ENCODE measurements at places on chromosomes 12 and 14.

GRCh38 chr14:20732477-20732876 lies 13.2 kb upstream of the EDDM3A start:
- no peak for DNase-seq

DNA sequence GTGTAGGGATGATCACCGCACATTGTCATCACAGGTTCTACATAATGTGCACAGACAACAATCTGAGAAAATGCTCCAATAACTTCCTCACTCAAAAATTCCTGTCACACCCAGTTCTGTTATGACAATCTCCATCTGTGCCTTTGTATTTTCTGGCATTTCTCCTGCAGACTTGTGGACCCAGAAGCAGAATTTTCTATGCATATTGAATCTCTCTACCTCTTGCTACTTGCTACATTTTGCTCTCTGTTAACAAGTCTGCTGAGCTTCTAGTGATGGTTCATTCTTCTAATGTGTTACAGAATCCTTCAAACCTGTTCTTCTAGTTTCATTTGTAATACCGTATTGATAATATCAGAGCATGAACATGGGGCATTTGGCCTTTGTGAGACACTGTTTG lies 127.8 kb upstream of the PTPRQ start:
- no peak for DNase-seq

GRCh38 chr12:27652174-27652763 lies 44.0 kb upstream of the REP15 start:
- DNase-seq = peak; percentile 79

GRCh38 chr14:24273422-24273998 lies 2.1 kb upstream of the RABGGTA start:
- DNase-seq = no peak

GRCh38 chr12:57214398-57214781 lies 2.2 kb upstream of the NXPH4 start:
- DNase-seq = peak; percentile 65

DNA sequence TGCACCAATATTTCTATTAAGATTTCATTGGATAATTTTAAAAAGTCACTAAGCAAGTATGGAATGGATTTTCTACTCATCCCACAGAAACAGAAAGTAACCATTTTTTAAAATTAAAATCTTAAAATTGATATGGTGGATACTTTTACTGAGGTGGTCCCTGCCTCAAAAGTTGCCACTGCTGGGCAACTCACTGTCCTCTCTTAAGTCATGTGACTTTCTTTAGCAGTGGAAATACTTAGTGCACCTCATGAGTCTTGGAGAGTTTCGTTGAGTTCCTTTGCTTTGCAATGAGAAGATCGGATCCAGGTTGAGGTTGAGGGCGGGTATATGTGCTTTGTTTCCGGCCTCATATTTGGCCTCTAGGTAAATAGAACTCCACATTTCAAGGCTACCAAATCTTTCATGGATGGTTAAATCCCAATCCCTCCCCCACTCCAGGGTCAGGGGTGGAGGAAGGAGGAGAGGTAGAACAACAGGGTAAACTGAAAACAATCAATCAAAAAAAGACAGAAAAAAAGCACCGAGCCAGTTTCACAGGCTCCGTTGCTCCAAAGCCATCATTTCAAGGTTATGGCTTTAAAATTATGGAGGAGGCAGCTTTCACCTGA lies 39.5 kb upstream of the DUSP6 start:
- no peak for DNase-seq

GRCh38 chr14:101735453-101735852 lies 26.1 kb upstream of the PPP2R5C start:
- DNase-seq = no peak

DNA sequence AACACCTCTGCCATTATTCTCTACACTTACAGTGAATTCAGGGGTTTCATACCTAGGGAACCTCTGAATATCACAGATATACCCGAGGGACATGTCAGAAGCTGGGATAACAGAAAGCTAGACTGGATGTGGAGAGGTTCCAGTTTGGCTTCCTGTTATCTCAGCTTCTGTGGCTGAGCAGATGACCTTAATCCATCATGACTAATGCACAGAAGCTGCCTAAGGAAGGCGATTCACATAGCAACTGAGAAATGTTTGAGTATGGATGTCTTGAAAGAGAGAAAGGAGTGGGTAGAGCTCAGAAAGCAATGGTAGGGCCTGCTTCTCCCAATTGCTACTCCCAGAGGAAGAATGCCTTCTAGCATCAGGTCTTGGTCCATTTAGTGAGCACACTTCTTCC lies 187.6 kb downstream of the RMST start:
- no peak for DNase-seq

DNA sequence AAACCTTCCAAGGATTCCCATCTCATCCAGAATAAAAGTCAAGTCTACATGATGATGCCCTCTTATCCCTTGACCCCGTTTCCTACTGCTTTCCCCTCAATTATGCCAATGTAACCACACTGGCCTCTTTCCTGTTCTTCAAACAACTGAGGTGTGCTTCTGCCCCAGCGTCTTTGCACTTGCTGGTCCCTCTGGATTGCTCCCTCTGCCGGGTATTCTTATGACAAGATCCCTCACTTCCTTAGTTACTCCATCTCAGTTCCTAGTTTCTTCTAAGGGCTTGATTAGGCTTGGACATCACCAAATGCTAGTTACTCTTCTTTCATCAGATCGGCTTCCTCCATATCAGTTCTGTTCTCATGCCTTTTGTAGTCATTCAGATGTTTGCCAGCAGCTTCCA lies 32.7 kb upstream of the PELI2 start:
- DNase-seq = no peak

DNA sequence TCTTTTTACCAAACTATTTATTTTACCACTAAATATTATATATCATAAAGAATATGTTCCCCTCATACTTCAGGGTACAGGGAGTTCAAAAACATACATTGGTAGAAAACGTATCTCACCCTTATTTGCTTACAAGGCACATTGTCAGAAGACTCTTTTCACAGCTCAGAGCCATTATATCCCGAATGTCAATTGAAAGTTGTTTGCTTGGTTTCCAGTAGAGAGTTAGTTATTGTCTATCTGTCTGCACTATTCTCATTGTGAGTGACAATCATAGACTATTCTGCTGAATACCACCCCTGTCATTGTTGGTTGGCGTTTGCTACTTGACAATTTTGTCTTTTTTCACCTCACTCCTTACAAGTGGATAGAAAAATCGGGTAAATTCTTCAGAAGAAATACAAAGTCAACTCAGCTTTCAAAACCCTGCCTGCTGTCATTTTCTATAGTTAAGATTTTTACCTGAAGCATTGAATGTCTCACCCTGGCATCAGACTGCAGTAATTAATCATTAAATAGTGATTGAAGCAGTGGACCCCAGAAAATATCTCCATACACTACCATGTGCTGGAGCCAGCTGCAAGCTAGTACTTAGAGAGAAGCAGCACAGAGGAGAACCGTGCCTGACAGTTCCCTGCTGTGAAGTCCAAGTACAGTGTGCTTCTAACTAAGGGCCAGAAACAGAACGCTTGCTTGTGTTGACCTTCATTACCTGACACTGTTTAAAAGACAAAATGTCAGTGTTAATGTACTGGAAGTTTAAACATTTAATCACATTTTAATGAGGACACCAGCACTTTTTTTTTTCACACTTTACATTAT lies 510.6 kb downstream of the RERGL start:
- no peak for DNase-seq

- DNase-seq = peak; percentile 62
Observed at GRCh38 chr12:153080-153746, 60.7 kb downstream of the SLC6A12 start.

GRCh38 chr12:89252284-89252683 lies 100.0 kb downstream of the DUSP6 start:
- no peak for DNase-seq

DNA sequence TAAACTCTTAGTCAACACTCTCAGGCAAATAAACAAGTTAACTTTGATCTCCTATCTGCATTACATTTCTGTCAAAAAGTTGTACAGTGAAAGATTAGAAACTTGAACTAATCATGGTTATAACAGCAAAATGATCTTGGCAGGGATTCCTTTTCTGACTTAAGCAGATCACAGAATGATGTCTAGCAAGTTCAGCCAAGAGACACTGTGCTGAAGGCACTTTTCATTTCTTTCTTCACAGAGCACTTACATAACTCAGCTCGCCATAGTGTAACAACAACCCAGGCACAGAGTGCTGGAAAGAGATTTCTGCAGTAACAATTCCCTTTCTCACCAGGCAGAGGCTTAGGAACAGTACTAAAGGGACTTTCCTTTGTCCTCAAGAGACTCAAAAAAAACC lies 19.6 kb upstream of the CSRP2 start:
- no peak for DNase-seq

- DNase-seq = no peak
Observed at GRCh38 chr14:73710737-73711136, 3.4 kb downstream of the PNMA1 start.

DNA sequence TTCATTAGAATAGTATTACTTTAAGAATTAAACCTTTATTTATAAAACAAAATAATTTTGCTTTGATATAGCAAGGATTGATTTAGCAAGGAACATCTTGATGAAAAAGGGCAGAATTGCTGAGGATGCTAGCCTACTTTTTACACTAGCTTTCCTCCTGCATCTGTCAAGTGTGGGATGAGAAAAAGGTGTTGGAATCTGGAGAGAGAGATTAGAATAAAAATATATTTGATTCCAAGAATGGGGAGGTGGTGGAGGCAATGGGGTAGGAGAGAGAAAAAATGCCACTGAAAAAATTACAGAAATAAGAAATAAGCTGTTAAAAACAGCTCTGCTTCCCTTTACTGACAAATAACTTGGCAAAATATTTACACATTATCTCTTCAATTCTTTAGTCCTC lies 98.9 kb downstream of the NUMB start:
- DNase-seq = no peak

DNA sequence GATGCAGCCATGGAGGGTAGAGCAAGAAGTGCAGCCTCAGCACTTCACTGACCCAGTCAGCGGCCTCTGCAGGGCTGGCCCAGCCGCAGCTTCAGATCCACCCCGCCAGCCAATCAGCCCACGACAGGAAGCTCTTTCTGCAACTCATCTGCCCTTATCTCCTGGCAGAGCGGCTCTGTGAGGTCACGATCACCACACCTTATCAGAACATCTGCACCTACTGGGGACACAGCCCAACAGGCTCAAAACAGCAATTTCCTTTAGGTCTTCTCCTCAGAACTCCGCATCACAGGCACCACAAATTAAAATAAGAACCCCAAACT lies 287.3 kb downstream of the BCL11B start:
- no peak for DNase-seq

GRCh38 chr12:93902736-93903562 lies 225.8 kb downstream of the CRADD start:
- DNase-seq = no peak

- DNase-seq = no peak
Observed at GRCh38 chr12:120642121-120642520, 1.7 kb downstream of the CABP1 start.

DNA sequence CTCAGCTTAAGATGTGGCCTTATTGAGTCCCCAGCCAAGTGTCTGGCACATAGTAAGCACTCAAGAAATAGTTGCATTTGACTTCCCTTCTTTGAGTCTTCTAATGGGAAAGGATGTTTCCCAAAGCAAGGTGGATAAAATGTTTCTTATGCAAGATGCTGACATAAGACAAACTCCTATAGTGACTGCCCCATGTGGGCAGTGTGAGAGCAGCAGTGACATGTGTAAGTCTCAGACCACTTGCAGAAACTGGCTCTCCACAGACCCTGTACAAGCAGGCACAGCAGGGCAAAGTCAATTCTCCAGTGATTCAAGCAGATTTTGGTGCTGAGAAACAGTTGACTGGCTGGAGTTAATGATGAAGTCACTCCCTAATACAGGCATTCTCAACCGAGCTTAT lies 255.3 kb downstream of the ANO2 start:
- DNase-seq = no peak

- DNase-seq = no peak
Observed at GRCh38 chr12:128312661-128313060, 45.7 kb downstream of the TMEM132C start.

DNA sequence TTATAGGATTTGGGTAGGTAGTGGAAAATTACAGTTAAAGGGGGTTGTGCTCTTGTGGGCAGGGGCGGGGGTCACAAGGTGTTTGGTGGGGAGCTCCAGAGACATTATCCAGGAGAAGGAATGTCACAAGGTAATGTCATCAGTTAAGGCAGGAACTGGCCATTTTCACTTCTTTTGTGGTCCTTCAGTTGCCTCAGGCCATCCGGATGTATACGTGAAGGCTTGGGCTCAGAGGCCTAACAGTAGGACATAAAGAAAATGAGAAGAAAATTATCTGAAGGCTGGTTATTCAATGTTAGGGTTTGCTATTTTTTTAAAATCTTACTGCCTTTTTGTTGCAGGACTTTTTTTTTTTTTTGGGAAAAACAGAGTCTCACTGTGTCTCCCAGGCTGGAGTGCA lies 2.5 kb upstream of the PSEN1 start:
- DNase-seq = no peak

DNA sequence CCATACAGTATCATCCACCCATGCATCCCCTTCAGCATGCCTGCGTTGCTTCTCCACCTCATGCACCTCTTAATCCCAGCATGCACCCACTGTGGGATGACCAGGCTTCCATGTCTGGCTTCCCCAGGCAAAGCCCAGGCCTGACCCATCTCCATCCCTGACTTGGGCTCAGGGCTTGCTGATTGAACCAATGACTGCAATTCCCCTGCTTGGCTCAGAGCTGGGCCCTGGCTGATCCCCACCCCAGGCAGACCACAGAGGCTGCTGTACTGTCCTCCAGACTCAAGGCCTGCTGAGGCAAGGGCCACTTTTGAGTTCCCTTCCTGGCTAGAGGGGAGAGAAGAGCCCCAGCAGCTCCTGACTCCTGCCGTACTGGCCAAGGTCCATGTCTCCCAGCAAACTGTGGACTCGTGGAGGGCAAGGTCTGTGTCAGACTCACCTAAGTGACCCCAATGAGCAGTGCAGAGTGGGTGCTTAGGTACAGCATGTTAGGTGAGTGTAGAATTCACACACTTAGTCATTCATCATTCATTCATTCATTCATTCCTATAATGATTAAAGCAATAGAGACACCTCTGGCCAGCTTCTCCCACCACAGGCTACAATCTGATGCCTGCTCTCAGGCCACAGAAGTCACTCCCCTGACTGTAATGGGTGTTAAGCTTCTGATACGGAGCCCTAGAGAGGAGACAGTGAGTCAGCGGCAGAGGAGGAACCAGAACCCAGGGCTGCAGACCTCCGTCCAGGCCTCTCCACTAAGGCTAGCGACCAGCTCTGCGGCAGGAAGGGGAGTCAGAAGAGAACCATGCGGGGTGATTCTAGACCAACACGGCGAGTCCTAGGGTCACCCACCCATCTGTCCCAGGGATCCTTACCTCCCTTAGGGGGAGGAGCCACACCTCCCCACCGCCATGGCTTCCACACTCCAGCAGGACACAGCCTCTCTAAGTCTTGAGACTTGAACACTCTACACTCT lies 2.9 kb downstream of the BEGAIN start:
- DNase-seq = no peak
